Activated T-helper 9 cell treated with anti-CD3 and anti-CD28 coated beads, Interleukin-2, amount 50 U/mL, for 16 hours (primary cell): ENCODE measurements at places on chromosomes 11 and 22.
A peak's percentile ranks its signal among the peaks of the same experiment; 100 is the strongest.

DNA sequence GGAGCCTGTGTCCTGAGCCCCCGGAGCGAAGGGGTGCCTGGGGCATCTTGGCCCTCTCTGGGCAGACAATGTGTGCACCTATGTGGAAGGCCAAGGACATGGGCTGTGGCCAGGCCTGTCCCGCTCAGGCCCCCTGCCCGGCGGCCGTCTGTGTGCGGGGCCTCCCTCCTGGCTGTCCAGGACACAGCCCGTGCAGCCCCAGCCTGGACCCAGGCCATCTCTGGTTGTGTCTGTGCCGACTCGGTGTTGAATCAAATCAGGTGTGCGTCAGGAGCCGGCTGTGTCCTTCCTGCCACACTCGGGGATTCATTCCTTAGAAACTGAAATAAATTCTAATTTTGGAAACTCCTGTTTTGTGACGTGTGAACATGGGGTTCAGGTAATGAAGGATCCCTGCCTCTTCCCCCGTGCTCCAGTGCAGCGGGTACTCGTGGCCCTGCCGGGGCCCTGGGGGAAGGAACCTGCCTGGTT is 1.5 kb upstream of the SELENOO start:
- DNase-seq = no peak

DNA sequence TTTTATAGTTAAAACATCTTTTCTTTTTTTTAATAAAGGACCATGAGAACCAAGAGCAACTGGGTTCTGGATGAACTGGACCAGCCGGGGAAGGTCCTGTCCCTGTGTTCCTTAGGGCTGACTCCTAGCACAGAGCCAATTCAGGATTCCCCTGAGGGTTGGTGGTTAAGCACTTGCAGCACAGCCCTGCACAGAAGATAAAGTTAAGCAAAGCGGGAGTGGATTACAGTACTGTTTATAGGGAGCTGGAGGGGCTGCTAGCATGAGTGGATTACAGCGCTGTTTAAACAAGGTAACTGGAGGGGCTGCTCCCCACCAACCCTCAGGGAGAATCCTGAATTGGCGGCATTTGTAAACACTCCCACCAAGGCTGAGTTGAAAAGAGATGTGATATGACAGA is 90.6 kb downstream of the CELSR1 start:
- DNase-seq = no peak

DNA sequence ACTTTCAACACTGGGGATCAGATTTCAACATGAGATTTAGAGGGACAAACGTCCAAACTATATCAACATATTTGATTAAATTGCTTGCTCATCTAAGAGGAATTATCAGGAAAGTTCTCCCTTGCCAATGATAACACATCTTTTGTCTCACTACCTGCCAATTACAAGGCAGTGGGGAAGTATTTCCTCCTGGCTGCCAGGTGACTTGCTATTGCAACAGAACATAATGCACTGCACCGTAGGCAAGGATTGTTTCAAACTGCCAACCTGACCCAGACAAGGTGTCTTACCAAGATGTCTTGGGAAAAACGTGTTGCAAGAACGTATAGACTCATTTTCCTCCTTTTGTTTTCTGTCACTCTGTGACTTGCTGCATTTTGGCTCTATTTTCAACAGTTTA is 711.6 kb downstream of the METTL15 start:
- DNase-seq = no peak

- DNase-seq = no peak
Observed at GRCh38 chr11:69257838-69258658, 35.9 kb upstream of the MYEOV start.

GRCh38 chr11:131584785-131585592 is 214.6 kb downstream of the NTM start:
- no peak for DNase-seq

GRCh38 chr11:62536301-62536957 is 10.2 kb downstream of the AHNAK start:
- DNase-seq = no peak

DNA sequence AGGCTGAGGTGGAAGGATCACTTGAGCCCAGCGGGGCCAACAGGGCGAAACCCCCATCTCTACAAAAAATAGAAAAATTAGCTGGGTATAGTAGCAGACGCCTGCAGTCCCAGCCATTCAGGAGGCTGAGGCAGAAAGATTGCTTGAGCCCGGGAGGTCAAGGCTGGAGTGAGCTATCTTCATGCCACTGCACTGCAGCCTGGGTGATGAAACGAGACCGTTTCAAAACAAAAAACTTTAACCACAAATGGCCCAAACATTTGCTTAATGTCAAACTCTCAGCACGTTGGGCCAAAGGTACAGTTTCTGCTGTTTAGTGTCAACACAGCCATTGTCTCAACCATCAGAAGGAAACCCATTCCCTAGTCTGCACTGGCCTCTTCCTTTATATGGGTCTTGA is 69.2 kb upstream of the TTC12 start:
- no peak for DNase-seq

- no peak for DNase-seq
Observed at GRCh38 chr11:45082744-45083543, 63.5 kb upstream of the PRDM11 start.

DNA sequence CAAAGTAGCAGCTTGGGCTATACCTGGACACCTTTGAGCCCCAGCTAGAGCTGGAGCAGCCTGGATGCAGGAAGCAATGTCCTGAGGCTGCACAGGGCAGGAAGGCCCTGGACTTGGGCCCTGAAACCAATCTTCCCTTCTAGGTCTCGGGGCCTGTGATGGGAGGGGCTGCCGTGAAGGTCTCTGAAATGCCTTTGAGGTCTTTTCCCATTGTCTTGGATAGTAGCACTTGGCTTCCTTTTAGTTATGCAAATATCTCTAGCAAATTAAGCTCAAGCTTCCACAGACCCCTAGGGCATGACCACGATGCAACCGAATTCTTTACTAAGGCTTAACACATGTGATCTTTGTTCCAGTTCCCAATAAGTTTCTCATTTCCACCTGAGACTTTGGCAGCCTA is 40.0 kb downstream of the LINC01488 start:
- DNase-seq = no peak

DNA sequence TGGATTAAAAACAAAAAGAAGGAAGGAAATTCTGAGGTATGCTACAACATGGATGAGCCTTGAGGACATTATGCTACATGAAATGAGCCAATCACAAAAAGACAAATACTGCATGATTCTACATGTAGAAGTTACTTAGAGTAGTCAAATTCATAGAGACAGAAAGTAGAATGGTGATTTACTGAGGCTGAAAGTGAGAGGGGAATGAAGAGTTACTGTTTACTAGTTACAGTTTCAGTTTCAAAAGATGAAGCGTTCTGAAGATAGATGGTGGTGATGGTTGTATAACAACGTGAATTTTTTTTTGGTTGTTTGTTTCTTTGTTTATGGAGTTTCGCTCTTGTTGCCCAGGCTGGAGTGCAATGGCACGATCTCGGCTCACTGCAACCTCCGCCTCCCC is 9.5 kb downstream of the OR5P2 start:
- DNase-seq = no peak

DNA sequence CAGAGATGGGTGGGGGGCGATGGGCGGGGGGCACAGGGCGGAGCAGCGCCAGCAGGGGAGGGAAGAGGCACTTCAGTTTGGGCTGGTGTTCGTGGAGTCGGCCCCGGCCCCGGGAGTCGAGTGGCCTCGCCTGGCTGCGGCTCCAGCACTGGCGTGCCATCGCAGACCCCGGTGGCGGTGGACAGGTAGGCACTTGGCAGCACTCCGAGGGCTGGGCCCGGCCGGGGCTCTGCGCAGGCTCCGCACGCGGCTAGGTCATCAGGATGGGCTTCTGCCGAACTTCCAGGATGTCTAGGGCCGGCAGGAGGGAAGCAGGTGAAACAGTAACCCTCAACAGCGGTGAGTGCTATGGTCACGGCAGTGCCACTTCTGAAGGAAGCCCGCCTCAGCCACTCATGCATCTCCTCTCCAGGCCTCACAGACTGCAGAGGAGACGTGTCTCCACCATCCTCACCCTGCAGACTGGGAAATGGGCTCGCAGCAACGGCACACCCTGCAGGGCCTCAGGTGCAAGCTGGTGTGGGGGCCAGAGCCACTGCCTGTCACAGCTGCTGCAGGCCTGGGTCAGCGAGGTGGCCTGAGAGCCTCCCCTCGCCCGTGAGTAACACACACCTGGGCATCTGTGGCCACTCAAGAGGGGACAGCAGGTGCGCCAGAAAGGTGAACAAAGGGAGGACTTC is 33.3 kb downstream of the NUP50 start:
- no peak for DNase-seq

- DNase-seq = peak; percentile 39
Observed at GRCh38 chr11:69642549-69642912, 1.6 kb downstream of the CCND1 start.

GRCh38 chr22:43047605-43048004 is 32.7 kb upstream of the PACSIN2 start:
- DNase-seq = no peak

GRCh38 chr11:86486261-86487030 is 111.8 kb downstream of the CCDC81 start:
- DNase-seq = no peak

- no peak for DNase-seq
Observed at GRCh38 chr22:42282943-42283277, 12.5 kb upstream of the TCF20 start.

- DNase-seq = no peak
Observed at GRCh38 chr11:75383246-75383645, 16.1 kb upstream of the RPS3 start.
